ENCODE measurements at places on chromosomes 2 and 18.

GRCh38 chr2:21910832-21911507, 787.2 kb downstream of the TDRD15 start:
- no peak for DNase-seq
- no peak overlapping the region for H3K4me3 ChIP-seq
- no peaks in the 10 kb centered on the region for H3K27me3 ChIP-seq
- H3K4me1 ChIP-seq, result no peaks in the 10 kb centered on the region

DNA sequence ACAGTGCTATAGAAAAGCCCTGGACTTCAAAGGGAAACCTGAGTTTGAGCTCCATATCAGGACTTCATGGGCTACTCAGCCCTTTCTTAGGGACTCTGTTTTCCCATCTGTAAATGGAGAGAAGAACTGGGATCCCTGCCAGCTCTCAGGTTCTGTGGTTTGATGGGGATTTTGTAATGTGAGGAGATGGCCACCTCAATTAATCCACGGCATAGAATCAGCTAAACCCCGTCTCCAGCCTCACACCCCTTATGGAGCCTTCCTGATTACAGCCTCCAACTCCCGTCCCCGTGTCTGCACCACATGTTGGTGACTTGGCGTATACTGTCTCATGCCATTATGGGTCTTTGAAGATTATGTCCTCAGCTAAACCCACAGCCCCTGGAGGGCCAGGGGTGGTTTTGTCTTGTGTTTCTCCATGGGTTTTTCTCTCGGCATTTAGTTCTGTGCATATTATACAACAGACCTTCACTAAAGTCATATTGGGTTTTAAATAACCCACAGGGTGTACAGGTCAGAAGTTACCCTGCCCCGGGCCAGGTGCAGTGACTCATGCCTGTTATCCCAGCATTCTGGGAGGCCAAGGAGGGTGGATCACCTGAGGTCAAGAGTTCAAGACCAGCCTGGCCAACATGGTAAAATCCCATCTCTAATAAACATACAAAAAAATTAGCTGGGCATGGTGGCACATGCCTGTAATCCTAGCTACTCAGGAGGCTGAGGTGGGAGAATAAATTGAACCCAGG, 63.8 kb upstream of the PPP1CB start:
- H3K4me3 ChIP-seq, result no peak overlapping the region
- H3K27ac ChIP-seq, result no peak overlapping the region
- H3K27me3 ChIP-seq, result no peaks in the 10 kb centered on the region
- H3K4me1 ChIP-seq, result no peaks in the 10 kb centered on the region

- no peak for DNase-seq
- H3K27ac ChIP-seq, result no peak overlapping the region
- no peak overlapping the region for H3K4me3 ChIP-seq
- H3K4me1 ChIP-seq, result no peaks in the 10 kb centered on the region
Measured at GRCh38 chr2:120737340-120738101, 1.9 kb downstream of the GLI2 start.

GRCh38 chr18:10089881-10090280, 176.1 kb downstream of the VAPA start:
- H3K27me3 ChIP-seq, result no peaks in the 10 kb centered on the region
- H3K4me3 ChIP-seq, result no peak overlapping the region
- no peak overlapping the region for H3K27ac ChIP-seq
- H3K36me3 ChIP-seq, result no peaks in the 10 kb centered on the region

- no peaks in the 10 kb centered on the region for H3K36me3 ChIP-seq
- DNase-seq, result no peak
- no peaks in the 10 kb centered on the region for H3K27me3 ChIP-seq
- no peaks in the 10 kb centered on the region for H3K4me1 ChIP-seq
- H3K4me3 ChIP-seq, result no peak overlapping the region
Measured at GRCh38 chr2:214676421-214677089, 132.9 kb downstream of the BARD1 start.

- no peak overlapping the region for H3K4me3 ChIP-seq
- no peaks in the 10 kb centered on the region for H3K36me3 ChIP-seq
- no peak for DNase-seq
- H3K4me1 ChIP-seq, result no peaks in the 10 kb centered on the region
- no peaks in the 10 kb centered on the region for H3K27me3 ChIP-seq
Measured at GRCh38 chr2:33008716-33009115, 62.0 kb downstream of the LTBP1 start.

- no peak overlapping the region for H3K4me3 ChIP-seq
- no peak overlapping the region for H3K27ac ChIP-seq
- no peaks in the 10 kb centered on the region for H3K36me3 ChIP-seq
- no peak for DNase-seq
- no peaks in the 10 kb centered on the region for H3K4me1 ChIP-seq
- H3K27me3 ChIP-seq, result no peaks in the 10 kb centered on the region
Measured at GRCh38 chr2:24508878-24509277, 17.8 kb downstream of the NCOA1 start.

DNA sequence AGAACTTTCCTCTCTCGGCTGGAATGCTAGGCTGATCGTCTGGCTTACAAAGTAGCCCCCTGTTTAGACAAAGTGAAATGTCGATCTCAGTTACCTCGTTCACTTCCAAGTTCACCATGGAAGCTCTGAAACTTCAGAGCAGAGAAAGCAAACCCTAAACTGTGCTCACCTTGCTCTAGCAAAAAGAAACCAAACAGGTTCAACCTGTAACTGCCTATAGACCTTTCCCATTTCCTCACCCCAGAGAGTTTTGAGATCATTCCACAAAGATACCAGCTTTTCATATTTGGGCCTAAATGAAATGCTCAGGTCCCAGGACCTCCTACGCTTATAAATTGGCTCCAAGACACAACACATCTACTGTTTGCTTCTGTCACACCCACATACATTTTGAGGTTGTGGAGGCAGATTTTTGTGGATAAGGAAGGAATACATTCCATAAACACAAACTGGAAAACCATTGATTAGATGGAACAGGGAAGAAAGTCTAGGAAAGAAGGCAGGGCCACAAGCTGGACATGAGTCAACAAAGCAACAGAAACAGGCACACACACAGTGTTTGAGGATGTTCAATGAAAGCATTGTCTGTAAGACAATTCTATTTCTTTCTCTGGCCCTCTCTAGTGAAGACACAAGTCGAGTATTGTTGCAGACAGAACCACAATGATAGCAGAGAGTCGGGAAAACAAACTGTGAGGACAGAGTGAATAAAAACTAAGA, 52.8 kb upstream of the TGIF1 start:
- H3K4me1 ChIP-seq, result no peaks in the 10 kb centered on the region
- H3K27me3 ChIP-seq, result no peaks in the 10 kb centered on the region
- DNase-seq, result no peak
- H3K4me3 ChIP-seq, result no peak overlapping the region

DNA sequence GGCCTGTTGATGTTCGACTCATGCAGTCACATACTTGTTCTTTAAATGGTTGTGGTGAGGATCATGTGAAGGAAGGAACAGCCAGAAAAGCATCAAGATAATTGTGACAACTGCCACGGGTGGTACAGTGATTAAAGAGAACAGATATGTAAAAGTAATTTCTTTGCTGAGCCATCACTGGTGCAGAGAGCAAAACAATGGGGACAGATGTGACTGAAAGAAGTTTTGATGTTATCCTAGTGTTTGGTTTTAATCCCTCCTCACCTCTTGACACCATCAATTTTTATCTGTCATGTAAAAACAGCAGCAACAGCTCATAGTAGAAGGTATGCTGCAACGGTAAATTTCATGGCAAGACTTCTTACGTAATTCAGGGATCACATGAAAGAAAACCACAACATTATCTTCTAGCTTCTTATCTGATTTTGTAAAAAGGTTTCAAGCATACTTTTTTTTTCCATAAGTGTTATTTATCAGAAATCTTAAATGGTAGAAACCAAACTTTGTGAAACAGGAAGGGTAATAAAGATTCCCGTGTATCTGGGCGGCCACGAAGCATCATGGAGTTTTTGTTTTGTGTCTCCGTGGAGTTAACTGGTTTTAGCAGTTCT, 65.2 kb downstream of the PLCL1 start:
- H3K36me3 ChIP-seq, result no peaks in the 10 kb centered on the region
- peaks cover 47% of the 10 kb centered on the region for H3K4me1 ChIP-seq
- no peak overlapping the region for H3K4me3 ChIP-seq
- H3K27me3 ChIP-seq, result no peaks in the 10 kb centered on the region

DNA sequence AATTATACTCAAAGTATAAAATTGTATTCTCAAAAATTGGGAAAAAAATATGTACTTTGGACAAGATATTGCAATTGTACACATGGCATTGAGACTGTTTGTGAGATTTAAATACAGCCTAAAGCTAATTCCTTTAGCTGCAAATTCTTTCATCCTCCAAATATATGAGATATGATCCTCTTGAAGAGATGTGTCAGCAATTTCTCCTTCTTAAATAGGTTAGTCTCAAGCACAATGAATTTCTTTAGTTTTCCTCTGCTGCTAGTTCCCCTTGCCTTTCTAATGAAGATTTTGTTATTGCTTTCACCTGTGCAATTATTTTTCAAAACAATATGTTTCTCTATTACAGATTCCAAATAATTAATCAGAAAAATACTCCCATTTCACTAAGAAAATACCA, 153.4 kb upstream of the GULP1 start:
- DNase-seq, result no peak
- H3K27ac ChIP-seq, result no peak overlapping the region
- H3K36me3 ChIP-seq, result no peaks in the 10 kb centered on the region
- H3K4me3 ChIP-seq, result no peak overlapping the region
- no peaks in the 10 kb centered on the region for H3K4me1 ChIP-seq

GRCh38 chr2:216553482-216554240, 55.0 kb downstream of the RPL37A start:
- no peaks in the 10 kb centered on the region for H3K4me1 ChIP-seq
- no peak for DNase-seq
- no peak overlapping the region for H3K4me3 ChIP-seq

DNA sequence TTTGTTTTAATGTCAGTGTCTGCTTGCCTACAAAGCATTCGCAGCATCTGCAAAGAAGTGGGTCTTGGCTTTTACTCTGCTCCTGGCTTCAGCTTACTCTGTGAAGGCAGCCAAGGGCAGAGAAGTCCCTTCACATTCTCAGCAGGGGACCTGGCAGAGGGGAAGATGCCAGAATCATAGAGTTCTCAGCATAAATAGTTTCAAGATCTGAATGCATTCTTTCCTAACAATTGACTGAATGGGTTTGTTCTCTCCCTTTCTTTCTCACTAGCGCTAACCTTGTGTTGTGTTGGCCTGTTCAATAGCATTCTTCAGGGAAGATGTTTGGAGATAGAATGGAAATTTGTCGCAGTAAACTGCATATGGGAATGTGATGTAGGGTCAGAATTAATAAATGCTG, 106.9 kb downstream of the FARSB start:
- no peaks in the 10 kb centered on the region for H3K36me3 ChIP-seq
- H3K27ac ChIP-seq, result no peak overlapping the region
- H3K4me3 ChIP-seq, result no peak overlapping the region
- no peaks in the 10 kb centered on the region for H3K4me1 ChIP-seq
- DNase-seq, result no peak

- peaks cover 6% of the 10 kb centered on the region for H3K27me3 ChIP-seq
- no peak for DNase-seq
- no peak overlapping the region for H3K4me3 ChIP-seq
- peaks cover 16% of the 10 kb centered on the region for H3K4me1 ChIP-seq
Measured at GRCh38 chr2:230985519-230986231, 10.2 kb upstream of the SPATA3 start.

- H3K4me1 ChIP-seq, result no peaks in the 10 kb centered on the region
- no peaks in the 10 kb centered on the region for H3K27me3 ChIP-seq
- H3K4me3 ChIP-seq, result no peak overlapping the region
Measured at GRCh38 chr2:215729985-215730620, 283.2 kb downstream of the MREG start.

DNA sequence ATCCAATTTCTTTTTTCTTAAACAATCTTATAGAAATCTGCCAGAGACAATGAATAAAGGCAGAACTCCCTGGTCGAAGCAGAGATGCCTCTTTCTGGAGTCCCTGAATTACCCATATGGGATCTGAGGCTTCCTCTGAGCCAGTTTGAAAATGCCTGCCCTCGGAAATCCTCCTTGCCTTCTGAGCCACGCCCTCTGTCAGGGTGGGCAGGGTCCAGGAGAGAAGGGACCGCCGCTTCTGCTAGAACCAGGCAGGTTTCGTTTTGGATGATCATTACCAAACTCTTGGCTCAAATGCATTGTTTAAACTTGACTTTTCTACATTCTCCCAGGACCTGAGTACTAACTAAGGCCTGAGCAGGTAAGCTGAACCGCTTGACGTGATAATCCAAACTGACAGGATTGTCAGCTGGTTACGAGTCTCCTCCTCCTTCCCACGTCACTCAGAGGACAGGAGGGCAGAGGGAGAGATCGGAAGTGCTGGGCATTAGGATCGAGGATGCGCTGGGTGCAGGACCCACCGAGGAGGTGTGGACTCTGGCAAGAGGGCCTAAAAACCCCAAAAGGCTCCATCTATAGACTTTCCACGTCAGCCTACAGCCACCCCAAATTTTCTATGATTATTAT, 128.4 kb downstream of the KLHL29 start:
- H3K27ac ChIP-seq, result no peak overlapping the region
- DNase-seq, result no peak
- H3K36me3 ChIP-seq, result no peaks in the 10 kb centered on the region
- H3K4me3 ChIP-seq, result no peak overlapping the region

- no peak overlapping the region for H3K27ac ChIP-seq
- H3K36me3 ChIP-seq, result no peaks in the 10 kb centered on the region
- DNase-seq, result no peak
- no peak overlapping the region for H3K4me3 ChIP-seq
- H3K27me3 ChIP-seq, result no peaks in the 10 kb centered on the region
Measured at GRCh38 chr2:143442193-143442592, 313.0 kb downstream of the ARHGAP15 start.

DNA sequence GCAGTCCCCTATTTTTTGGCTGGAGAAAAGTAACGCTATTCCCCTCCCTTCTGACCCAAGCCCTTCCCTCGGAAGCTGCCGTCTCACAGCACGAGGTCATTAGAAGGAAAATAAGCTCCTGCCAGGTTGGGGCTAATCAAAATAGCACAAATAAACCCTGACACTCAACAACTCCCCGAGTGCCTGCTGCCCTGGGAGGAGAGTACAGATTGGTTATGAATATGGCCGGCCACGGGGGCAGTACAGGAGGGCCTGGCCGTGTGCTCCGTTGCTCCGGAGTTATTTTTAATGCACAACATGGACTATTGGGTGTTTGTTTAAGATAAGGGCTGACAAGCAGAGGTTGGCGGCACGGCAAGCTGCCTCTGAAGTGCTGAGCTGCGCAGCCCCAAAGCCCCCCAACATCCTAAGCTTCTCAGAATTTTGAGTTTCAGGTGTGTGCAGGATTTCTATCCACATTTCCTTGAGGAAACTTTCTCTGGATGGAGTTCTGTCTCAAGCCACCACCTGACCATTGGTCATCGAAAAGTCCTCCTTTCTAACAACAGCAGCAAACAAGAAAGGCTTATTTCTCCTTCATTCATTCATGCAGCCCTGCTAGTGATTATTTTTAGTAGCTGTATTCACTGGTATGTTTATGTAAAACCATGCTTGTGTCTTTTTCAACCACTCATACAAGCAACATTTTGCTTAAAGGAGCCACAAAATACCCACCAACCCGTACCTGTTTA, 58.7 kb downstream of the PAX3 start:
- no peaks in the 10 kb centered on the region for H3K27me3 ChIP-seq
- no peaks in the 10 kb centered on the region for H3K36me3 ChIP-seq
- no peak overlapping the region for H3K27ac ChIP-seq
- no peak overlapping the region for H3K4me3 ChIP-seq

- no peak overlapping the region for H3K27ac ChIP-seq
- DNase-seq, result no peak
- no peaks in the 10 kb centered on the region for H3K4me1 ChIP-seq
- no peak overlapping the region for H3K4me3 ChIP-seq
- H3K27me3 ChIP-seq, result no peaks in the 10 kb centered on the region
- H3K36me3 ChIP-seq, result no peaks in the 10 kb centered on the region
Measured at GRCh38 chr2:44137872-44138551, 30.7 kb upstream of the PPM1B start.

- H3K27ac ChIP-seq, result no peak overlapping the region
- no peaks in the 10 kb centered on the region for H3K36me3 ChIP-seq
- no peaks in the 10 kb centered on the region for H3K27me3 ChIP-seq
- no peak for DNase-seq
- H3K4me3 ChIP-seq, result no peak overlapping the region
- H3K4me1 ChIP-seq, result peaks cover 6% of the 10 kb centered on the region
Measured at GRCh38 chr2:38632980-38633379, 30.3 kb upstream of the HNRNPLL start.
